Spleen (tissue), 13 donors: ENCODE measurements at places on chromosomes 12 and 14. TPM values are rescaled to one million over a fixed set of nuclear protein-coding genes. Genes with fewer than 3 reads are reported as not detected.

Gene P2RX2
- total RNA-seq, result 2.2 TPM

DNA sequence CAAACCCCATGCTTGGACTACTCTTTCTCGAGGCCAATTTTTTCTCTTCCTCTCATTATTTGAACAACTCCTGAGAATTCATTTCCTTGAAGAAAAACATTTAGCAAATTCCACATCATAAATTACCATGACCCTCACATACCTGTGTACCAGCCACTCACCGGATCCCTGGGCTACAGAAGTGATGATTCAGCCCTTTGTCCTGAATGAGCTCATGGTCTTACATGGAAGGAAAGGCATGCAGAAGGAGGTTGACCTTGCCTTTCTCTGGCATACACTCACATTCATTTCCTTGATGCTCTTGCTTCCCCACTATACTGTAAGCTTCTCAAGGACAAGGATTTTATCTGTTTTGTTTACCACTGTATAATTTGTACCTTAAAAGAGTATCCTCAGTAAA is 191.5 kb downstream of the SLC5A8 start:
- DNase-seq, result no peak
- no peaks in the 10 kb centered on the region for H3K36me3 ChIP-seq
- H3K4me1 ChIP-seq, result no peaks in the 10 kb centered on the region
- no peak overlapping the region for H3K4me3 ChIP-seq
- no peaks in the 10 kb centered on the region for H3K27me3 ChIP-seq

Gene TAS2R19
- 9.7 TPM for total RNA-seq

DNA sequence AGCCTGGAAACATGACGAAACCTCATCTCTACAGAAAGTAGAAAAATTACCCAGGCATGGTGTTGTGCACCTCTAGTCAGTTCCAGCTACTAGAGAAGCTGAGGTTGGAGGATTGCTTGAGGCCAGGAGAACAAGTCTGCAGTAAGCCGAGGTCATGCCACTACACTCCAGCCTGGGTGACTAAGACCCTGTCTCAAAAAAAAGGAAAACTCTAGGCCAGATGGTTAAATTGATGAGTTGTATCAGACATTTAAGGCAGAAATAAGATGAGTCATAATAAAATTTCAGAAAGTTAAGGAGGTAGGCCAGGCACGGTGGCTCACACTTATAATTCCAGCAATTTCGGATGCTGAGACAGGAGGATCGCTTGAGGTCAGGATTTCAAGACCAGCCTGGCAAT is 10.7 kb downstream of the EIF2S1 start:
- peaks cover 69% of the 10 kb centered on the region for H3K36me3 ChIP-seq
- H3K4me1 ChIP-seq, result peaks cover 3% of the 10 kb centered on the region
- H3K27me3 ChIP-seq, result no peaks in the 10 kb centered on the region
- no peak for DNase-seq

DNA sequence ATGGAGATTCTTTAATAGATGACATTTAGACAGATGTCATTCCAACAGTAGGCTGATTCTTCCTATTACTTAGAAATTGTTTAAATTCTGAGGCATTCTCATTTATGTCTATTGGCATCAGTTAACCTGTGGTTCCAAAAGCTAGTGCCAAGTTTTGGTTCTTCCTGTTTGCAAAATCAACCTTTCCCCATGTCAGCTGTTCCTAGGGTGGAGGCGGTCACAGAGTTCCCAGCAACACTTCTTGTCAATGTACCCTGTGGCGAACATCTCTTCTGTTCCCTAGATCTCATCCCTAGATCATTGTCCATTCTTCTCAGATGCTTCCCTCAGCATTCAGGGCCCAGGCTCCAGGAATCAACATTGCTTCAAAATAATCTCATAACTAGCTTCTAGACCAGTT is 140.9 kb downstream of the PHLDA1 start:
- no peaks in the 10 kb centered on the region for H3K36me3 ChIP-seq
- no peak overlapping the region for H3K4me3 ChIP-seq
- H3K27ac ChIP-seq, result no peak overlapping the region
- no peak for DNase-seq

Gene SLC24A4
- total RNA-seq, result 8.9 TPM

- no peak for DNase-seq
- H3K27me3 ChIP-seq, result no peaks in the 10 kb centered on the region
- peak overlapping the region; percentile 65 for H3K27ac ChIP-seq
- H3K36me3 ChIP-seq, result no peaks in the 10 kb centered on the region
- no peak overlapping the region for H3K4me3 ChIP-seq
- no peaks in the 10 kb centered on the region for H3K4me1 ChIP-seq
These were observed 16.9 kb downstream of the PLEKHG7 start for GRCh38 chr12:92719674-92720073.

Gene CIROP
- not detected for total RNA-seq

DNA sequence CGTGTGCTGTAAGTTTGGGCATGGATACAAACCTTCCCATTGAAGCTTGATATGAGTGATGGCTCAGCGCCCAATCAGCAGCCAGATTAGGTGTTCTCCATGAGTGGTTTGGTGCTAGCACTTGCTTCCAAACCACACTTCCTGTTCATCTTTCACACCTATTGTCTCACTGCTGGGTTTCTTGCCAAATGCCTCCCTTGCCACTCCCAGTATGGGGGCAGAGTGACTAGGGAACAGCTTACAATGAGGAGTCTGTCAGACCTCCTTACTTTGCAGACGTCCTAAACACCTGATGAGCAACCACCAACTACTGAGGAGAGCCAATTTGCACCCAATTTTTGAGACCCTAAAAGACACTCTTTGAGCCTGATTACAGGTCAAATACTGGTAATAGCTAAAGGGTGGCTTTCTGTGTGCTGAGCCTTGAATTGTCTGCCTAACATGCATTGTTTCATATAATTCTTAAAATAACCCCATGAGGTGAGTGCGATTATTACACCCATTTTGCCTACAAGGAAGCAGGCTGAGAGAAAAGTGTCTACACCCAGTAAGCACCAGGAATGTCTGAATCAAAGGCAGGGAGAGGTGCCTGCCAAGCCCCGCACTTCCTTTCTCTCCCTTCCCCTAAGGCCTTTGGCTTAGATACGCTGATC is 48.4 kb upstream of the FOS start:
- no peaks in the 10 kb centered on the region for H3K36me3 ChIP-seq
- DNase-seq, result peak; percentile 87

DNA sequence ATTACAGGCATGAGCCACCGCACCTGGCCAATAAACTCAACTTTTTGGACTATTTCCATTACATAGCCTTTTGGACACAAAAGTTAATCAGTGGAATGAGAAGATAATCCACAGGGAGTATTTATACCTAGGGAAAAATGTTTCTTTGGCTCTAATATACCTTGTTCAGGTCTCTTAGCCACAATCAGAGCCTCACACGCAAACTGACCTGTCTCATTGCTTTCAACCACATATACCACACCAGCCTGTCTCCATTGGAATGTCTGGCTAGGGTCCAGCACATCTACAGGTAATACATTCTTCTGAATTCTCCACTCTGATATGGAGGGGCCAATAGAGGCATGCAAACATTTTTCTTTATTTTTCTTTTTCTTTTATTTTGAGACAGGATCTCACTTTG is 3.8 kb upstream of the RBMS2 start:
- DNase-seq, result no peak
- H3K27ac ChIP-seq, result no peak overlapping the region
- peaks cover 54% of the 10 kb centered on the region for H3K4me1 ChIP-seq

GRCh38 chr14:75119056-75119455 is 7.8 kb downstream of the NEK9 start:
- no peak for DNase-seq
- no peak overlapping the region for H3K27ac ChIP-seq
- H3K36me3 ChIP-seq, result peaks cover 79% of the 10 kb centered on the region
- H3K27me3 ChIP-seq, result no peaks in the 10 kb centered on the region
- peaks cover 5% of the 10 kb centered on the region for H3K4me1 ChIP-seq

Gene CNIH1
- total RNA-seq, result 55.3 TPM

GRCh38 chr14:74155749-74156148 is 71.0 kb downstream of the LIN52 start:
- H3K4me3 ChIP-seq, result no peak overlapping the region
- H3K27me3 ChIP-seq, result no peaks in the 10 kb centered on the region
- no peak overlapping the region for H3K27ac ChIP-seq

Gene SPRYD4
- total RNA-seq, result 4.2 TPM

- H3K27me3 ChIP-seq, result no peaks in the 10 kb centered on the region
- H3K4me3 ChIP-seq, result no peak overlapping the region
- DNase-seq, result no peak
- no peaks in the 10 kb centered on the region for H3K4me1 ChIP-seq
These were observed 192.7 kb downstream of the DPF3 start for GRCh38 chr14:72701237-72701565.

- H3K4me1 ChIP-seq, result no peaks in the 10 kb centered on the region
- peaks cover 6% of the 10 kb centered on the region for H3K27me3 ChIP-seq
- H3K36me3 ChIP-seq, result no peaks in the 10 kb centered on the region
- no peak overlapping the region for H3K27ac ChIP-seq
- no peak for DNase-seq
These were observed 19.6 kb downstream of the OR4N2 start for GRCh38 chr14:19823178-19823577.

Gene KIAA0586
- total RNA-seq, result 19.2 TPM
